Smooth muscle cell of the pulmonary artery (primary cell): ENCODE measurements at places on chromosomes 1 and 21. TPM values are rescaled to one million over a fixed set of nuclear protein-coding genes. Genes with fewer than 3 reads are reported as not detected.

Gene ZNF669
- total RNA-seq, result 3.5 and 6.5 TPM in 2 replicates

Gene SGIP1
- 29.0 and 45.0 TPM in 2 replicates for total RNA-seq

Gene THRAP3
- total RNA-seq, result 88.9 and 101 TPM in 2 replicates

Gene UBE2U
- not detected in 2 replicates for total RNA-seq

Gene APOBEC4
- total RNA-seq, result not detected in 2 replicates

Gene ACADM
- 23.8 and 24.9 TPM in 2 replicates for total RNA-seq

Gene ANXA9
- 0.20 TPM in 1 of 2 replicates, not detected in the other for total RNA-seq

Gene LAD1
- 0.07 TPM in 1 of 2 replicates, not detected in the other for total RNA-seq
